K562 (cell line): ENCODE measurements at places on chromosomes 11 and 22.

GRCh38 chr22:20405291-20405930 lies 11.5 kb downstream of the ZNF74 start:
- no peak for DNase-seq

DNA sequence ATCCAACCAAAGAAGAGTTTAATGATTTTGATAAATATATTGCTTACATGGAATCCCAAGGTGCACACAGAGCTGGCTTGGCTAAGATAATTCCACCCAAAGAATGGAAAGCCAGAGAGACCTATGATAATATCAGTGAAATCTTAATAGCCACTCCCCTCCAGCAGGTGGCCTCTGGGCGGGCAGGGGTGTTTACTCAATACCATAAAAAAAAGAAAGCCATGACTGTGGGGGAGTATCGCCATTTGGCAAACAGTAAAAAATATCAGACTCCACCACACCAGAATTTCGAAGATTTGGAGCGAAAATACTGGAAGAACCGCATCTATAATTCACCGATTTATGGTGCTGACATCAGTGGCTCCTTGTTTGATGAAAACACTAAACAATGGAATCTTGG lies 23.9 kb downstream of the KDM4D start:
- DNase-seq: peak; percentile 13

DNA sequence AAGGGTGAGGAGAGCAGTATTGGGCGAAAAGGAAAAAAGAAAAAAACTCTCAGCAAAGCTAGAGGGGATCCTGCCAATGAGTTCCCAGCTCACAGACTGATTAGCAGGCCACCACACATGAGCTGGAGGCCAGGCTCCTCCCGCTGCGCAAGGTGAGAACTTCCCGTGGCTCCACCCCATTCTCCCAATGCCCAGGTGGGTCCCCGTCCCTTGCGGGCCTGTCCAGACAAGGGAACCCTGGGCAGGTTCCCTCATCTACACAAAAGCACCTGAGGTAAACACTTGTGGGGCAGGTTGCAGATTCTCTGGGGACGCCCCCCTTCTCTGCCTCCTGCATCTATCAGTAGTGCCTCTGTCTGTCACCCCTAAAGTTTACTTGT lies 46.5 kb downstream of the CDPF1 start:
- no peak for DNase-seq

- no peak for DNase-seq
Measured at GRCh38 chr22:39567135-39567946, 3.2 kb upstream of the CACNA1I start.

DNA sequence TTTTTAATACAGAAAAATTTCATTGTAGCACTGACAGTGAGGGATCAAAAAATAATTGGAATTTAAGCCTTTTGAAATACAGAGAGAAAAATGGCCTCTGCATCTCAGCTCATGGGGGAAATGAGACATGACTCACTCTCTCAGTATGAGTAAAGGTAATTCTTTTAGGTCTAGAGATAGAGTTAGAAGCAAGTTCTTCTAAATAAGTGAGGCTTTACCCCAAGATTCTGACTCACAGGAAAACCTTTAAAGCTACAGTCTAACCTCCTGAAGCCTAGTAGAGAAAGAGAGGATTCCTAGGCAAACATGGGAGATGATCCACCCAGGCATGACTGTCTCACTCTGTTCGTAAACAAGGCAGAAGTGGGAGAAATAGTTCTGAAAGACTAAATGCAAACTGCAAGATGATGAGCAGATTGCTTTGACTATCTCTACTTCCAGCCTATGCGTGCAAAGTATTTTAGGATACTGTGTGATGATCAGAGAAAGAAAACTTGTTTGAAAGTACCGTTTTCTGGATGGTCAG lies 1003.3 kb upstream of the CCDC90B start:
- DNase-seq: no peak

DNA sequence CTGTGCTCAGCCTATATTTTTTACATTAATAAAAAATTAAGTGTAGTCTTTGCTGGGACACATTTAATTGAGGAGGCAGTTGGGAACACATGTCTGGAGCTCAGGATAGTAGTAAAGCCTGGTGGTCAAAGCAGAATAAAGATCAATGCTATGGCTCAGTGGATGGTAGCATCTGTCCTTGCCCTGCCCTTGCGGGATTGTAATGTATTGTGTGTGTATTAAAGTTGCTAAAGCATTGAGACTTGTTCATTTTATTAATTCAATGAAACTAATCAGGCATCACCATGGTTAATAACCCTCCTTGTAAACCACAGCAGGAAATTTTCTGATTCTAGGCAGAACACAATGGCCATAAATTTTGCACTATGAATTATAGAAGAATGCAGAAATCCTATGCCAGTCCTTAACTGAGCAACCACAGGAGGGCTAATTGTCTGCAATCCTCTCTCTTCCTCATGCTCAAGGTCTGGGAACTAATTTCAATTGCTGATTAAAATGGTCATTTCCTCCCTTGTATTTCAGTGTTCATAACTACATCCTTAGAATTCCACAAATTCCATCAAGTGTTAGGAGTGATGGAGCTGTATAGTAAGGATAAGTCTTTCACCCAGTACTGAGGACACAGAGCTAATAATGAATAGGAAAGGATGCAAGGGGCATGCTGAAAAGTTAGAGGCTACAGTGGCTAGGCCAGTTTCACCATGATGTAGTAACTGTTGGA lies 403.2 kb upstream of the DDI1 start:
- DNase-seq: no peak

DNA sequence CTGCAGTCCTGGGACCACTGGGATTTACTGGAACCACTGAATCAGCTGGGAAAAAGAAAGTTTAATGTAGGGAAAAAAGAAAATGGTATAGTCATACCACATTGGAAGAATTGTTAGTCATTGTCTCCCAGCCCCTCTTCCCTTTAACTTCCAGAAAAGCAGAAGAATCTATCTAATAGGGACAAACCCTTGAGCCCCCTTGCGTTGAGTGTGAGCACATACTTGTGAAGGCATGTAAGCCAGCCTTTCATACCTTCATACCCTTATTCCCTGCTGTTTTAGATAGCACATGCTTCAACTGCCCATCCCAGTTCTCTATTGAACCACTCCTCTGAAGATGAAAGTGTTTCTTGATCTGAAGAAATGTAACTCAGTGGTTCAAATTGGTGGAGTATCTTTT lies 6.6 kb downstream of the TREH start:
- DNase-seq: no peak

DNA sequence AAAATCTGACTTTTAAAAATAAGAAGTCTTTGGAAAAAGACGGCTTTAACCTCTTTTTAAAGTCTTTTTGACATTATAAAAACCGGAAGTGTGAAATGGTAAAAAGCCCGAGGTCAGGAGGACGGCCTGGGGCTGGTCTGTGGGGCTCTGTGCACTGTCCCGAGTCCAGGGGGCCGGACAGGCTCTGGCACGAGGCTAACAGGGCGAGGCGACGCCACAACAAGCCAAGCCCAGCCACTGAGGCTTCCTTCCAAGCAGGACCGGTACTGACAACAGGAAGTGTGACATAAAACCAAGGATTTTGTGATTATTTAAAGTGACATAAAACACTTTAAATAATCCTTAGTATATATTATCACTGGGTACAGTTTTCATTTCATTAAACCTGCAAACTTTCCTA lies 39.2 kb downstream of the BRD1 start:
- no peak for DNase-seq
